ENCODE measurements at places on chromosomes 2 and 18.

DNA sequence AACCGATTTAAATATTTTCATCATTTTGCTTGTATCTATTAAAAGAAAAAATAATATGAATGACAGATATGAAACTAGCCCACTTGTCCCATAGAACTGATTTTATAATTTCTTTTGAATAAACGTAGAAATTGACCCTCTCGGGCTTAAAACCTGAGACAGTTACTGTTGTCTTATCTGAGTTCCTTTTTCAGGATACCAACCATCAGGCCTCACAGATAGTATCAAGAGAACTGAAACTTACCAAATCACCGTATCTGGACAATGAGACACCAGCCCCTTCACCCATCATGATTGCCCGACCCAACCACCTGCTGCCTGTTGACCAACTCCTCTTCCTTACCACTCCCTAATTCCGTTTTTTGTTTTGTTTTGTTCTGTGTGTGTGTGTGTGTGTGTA, 53.7 kb downstream of the LCLAT1 start:
- DNase-seq, result no peak

GRCh38 chr2:206471524-206472062, 28.3 kb downstream of the ADAM23 start:
- DNase-seq, result no peak

- DNase-seq, result no peak
Observed at GRCh38 chr2:105338020-105338385, 663 bp downstream of the C2orf49 start.

- no peak for DNase-seq
Observed at GRCh38 chr2:176212276-176212675, 23.8 kb downstream of the HOXD1 start.

- no peak for DNase-seq
Observed at GRCh38 chr18:56255381-56255780, 383.0 kb downstream of the TXNL1 start.

DNA sequence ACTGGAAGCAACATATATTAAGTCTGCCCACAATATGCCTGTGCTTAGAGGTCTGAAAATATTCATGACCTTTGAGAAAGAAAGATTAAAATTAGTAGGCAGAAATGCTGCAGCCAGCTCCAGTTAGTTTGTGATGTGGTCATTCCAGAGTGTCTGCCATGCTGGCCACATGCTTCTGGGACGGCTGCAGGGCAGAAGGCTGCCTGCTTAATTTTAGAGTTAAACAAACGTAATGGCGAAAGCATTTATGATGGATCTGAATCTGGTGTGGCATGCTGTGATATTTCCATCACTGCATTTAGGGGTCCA, 95.4 kb downstream of the FHOD3 start:
- no peak for DNase-seq

GRCh38 chr2:236935083-236935482, 150.6 kb upstream of the COPS8 start:
- no peak for DNase-seq

DNA sequence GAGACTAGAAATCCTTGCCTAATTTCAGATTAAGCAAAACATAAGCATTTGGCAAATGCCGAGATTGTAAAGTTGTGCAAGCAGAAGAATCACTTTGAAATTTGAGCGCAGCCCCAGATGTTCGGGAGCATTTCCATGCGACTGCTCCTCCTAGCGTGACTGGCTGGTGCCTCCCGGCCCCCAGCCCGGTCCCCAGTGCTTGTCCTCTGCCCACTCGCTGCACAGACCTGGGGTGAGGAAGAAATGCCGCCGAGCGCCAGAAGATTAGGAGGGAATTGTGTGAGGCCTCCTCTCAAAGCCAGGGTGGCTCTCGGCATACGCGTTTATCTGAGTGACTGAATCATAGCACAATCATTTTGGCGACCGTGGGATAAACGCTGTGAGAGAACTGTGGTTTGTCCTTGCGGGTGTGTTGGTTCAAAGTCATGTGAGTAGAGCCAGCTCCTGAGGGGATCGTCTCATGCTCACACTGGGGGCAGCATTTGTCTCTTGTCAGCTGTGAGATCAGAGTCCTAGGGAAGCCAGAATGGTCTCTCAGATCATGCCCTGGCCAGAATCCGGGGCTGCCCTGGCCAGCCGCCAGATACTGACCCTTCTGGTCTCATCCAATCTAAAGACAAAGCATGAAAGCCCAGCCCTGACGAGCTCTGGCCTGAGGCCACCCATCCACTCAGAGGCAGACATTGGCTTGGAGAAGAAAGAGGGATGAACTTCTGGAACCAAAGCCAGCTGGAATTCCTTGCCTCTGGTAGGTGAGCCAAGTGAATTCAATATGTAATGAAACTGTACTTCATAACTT, 189.3 kb downstream of the SH3RF3 start:
- DNase-seq, result no peak

DNA sequence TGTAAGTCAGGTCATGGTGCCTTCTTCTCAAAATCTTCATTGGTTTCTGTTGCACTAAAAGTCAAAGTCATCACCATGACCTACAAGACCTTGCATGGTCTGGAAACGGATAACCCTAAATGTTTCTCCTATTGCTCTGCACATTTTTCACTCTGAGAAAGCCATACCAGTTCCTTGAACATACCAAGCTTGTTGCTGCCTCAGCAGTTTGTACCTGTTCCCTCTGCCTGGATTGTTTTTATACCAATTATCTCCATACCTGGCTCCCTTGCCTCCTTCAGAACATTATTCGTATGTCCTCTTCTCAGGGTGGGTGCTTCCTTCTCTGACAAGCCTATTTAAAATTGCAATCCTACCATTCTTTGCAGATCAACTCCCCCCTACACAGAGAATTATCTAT, 498.4 kb downstream of the DSC3 start:
- no peak for DNase-seq
